AG08395 (cell line): ENCODE measurements at places on chromosomes 7 and 10.

DNA sequence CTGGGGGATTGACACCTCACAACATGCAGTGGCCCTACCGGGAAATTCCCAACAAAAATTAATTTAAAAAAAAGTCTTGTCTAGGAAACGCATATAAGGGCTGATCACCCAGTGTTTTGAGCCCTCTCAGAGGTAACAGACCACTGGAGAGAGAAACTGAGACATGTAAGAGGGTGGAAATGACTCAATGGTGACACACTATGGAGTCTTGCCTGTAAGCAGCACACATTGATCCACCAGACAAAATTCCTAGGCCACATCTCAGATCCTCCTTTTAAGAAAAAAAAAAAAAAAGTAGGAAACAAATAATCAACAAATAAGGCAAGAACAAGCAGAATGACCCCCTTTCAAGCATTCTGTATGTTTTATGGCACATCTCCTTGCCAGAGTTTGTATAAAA lies 296.2 kb downstream of the MAGI2 start:
- no peak for DNase-seq

DNA sequence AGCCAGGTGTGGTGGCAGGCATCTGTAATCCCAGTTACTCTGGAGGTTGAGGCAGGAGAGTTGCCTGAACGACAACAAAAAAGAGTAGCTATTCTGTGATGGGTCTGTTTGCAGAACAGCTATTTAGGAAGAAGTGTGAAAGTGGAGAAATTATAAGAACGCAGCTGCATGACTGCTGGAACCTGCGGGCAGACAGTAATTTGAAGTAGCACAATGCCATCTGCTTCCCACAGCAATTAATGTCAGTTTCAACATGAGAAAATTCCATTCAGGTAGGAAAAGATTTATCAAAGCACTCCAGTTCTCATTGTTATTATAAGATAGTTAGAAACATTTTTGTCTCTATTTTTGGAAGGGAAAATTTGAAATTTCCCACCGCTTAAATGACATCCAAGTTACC lies 21.5 kb downstream of the LAMB1 start:
- no peak for DNase-seq

GRCh38 chr10:127947211-127947610 lies 40.3 kb downstream of the PTPRE start:
- no peak for DNase-seq

- no peak for DNase-seq
These were observed 270.8 kb downstream of the HTR7 start for GRCh38 chr10:90587081-90587491.

DNA sequence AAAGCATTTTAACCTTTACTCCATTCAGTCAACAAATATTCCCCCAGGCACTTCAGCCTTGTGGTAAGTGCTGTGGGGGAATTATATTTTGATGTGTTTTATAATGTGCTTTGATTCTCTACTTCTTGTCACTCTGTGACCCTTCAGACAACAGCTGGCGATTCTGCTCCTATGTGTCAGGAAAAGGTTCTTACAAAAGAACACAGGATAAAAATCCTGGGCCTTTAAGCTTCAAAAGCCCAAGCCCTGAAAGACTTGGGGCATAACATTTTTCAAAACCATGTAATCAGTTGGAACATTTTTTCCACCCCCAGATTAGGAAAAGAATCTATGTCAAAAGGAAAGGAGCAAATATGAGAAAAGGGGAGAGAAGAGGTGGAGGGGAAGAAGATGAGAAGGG lies 37.8 kb upstream of the LRRC17 start:
- DNase-seq: no peak

- DNase-seq: no peak
These were observed 23.3 kb downstream of the PODXL start for GRCh38 chr7:131533151-131533559.

- no peak for DNase-seq
These were observed 13.9 kb downstream of the GPER1 start for GRCh38 chr7:1101563-1102431.

DNA sequence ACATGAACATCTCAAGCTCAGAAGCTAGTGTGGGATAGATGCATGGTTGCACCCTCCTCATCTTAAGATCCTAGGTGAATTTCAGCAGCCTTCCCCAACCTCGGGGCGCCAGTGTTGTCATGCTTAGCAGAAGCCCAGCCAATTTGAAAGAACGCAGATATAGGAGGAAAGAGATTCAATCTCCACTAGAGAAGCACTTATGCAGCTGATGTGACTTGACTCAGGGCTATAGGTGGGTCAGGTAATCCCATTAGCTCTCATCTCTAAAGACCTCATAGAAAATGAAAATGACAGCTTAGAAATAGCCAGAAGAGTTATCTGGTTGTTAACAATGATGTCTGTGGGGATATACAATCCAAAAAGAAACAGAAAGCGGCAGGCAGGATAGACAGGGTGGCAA lies 310.5 kb downstream of the GPAM start:
- no peak for DNase-seq

DNA sequence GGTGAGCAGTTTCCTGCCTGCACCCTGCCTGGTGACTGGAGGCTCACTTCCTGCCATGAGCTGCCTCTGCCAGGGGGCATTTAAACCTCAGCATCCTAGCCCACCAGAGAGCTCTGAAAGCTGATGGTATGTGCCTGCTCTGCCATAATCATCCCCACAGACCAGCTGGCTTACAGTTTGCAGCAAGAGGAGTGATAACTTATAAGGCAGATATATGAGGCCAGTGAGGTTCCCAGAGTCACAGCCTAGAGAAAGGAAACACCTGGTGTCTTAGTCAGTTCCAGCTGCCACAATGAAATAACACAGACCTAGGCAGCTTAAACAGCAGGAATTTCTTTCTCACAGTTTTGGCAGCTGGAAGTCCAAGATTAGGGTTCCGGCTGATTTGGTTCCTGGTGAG lies 232.0 kb downstream of the PAXIP1 start:
- no peak for DNase-seq

GRCh38 chr10:78371136-78371535 lies 337.5 kb downstream of the RPS24 start:
- no peak for DNase-seq

DNA sequence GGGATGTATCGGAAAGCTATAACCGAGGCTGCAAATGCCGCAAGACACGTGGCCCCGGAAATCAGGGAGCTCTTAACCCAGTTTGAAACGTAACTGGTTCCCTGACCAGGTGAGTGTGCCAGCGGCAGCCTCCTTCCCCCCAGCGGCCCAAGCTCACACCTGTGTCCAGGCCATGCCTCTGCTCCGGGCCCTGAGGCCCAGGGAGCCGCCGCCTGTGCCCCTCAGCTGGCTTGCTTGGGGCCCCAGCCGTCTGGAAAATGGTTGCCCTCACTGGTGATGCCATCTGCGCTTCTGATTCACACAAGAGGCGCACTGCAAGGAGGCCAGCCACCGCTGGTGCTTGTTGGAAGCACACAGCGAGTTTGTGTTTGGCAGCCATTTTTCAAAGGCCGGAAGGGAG lies 9.2 kb downstream of the PWWP2B start:
- DNase-seq: no peak

- DNase-seq: no peak
These were observed 23.8 kb downstream of the CROT start for GRCh38 chr7:87369216-87369615.

GRCh38 chr10:17951868-17952371 lies at the start of gene SLC39A12:
TSS of gene SLC39A12 (plus strand) at chr10:17951918. CDS start at chr10:17953277, 1,359 bp downstream.
- DNase-seq: peak; percentile 54

DNA sequence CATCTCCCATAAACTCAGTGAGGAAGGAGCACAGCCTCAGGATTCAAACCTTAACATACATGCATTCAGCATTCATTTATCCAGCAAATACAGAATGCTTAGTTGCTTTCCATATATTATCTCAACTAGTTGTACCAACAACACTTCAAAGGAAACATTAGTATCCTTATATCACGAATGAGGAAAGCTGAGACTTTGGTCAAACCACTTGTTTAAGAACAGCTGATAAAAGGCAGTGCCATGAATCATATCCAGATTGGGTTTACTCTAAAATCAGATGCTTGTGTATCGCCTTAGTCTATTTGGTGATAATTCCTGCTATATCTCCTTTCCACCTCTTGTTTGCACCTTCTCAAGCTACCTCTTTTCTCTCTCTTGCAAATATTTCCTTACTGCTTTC lies 1.9 kb upstream of the CPED1 start:
- DNase-seq: no peak

- no peak for DNase-seq
These were observed 5.5 kb upstream of the BLNK start for GRCh38 chr10:96276831-96277230.

- peak; percentile 42 for DNase-seq
These were observed 181.7 kb downstream of the LRMDA start for GRCh38 chr10:75612904-75613684.
